ENCODE measurements at places on chromosomes 16 and 17. TPM values are rescaled to one million over a fixed set of nuclear protein-coding genes. Genes with fewer than 3 reads are reported as not detected.

Gene KRTAP16-1
- total RNA-seq = not detected

Gene MT3
- not detected for total RNA-seq

Gene RPGRIP1L
- 4.4 TPM for total RNA-seq

DNA sequence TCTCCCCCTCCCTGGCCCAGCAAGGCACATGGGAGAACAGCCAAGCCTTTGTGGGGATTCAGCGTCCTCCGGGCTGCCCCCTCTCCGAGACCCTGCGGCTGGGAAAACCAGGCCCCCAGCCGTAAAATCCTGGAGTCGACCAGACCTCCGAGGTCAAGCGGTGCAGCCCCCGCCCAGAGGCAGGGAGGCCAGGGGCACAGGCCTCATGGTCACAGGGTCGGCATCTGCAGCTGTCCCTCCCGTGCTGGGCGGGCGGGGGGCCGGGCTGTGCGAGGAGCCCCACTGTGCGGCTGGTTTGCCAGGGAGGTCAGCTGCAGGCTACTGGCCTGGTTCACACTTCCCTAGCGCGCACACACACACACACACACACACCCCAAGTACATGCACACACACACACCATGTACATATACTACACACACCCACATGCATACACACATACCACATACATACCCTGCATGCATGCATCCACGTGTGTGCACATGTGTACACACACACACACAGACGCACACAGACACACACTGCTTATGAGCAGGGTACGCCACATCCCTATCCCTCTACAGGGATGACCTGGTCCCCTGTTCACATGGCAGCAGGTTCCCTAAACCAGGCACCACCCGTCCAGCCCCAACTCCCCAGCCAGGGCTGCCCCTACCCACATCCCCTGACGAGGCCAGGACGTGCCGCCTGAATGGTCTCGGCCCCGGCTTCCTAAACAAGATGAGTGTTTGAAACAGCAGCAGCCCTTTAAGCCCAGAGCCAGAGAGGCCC is 108.9 kb upstream of the CIBAR2 start:
- DNase-seq = no peak

DNA sequence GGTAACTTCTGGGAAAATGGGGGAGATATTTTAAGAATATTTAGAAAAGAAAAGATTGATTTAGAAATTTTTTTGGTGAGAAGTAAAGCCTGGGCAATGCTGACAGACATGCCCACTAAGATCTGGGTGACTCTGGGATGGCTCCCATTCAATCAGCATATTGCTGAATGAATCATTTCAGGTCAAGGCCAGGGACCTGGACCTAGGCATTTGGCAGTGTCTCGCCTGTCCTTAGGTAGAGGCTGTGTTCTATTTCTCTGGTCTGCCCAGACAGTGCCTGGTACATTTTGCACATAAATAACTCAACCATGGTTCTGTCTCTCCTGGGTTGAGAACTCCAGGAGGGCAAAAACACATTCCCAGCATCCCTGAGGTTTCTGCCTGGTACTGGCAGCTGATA is 39.9 kb downstream of the SMPD3 start:
- DNase-seq = no peak

DNA sequence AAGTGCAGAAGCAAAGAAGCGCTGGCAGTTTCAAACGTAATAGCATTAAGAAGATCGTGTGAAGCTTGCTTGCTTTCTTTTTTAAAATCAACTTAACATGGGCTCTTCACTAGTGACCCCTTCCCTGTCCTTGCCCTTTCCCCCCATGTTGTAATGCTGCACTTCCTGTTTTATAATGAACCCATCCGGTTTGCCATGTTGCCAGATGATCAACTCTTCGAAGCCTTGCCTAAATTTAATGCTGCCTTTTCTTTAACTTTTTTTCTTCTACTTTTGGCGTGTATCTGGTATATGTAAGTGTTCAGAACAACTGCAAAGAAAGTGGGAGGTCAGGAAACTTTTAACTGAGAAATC is 17.4 kb upstream of the RAB11FIP4 start:
- no peak for DNase-seq

DNA sequence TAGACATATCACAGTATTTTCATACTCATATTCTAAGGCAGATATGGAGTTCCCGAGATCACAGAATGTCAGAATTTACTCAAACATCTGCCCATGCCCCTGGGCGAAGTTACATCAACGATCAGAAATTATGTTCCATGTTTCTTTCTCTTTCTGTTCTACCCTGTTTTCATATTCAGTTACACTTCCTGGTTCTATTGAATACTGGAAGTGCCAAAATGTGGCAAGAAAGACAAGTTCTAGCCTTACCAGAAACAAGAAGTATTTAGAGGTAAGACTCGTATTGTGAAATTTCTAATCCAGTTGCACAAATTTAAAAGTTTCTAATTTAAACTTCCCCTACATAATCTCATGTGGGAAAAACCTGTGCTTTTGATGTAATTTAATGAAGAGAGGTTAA is 36.1 kb downstream of the KCNJ2 start:
- no peak for DNase-seq

- DNase-seq = no peak
These were observed 15.6 kb downstream of the PLEKHG4 start for GRCh38 chr16:67294938-67295361.

DNA sequence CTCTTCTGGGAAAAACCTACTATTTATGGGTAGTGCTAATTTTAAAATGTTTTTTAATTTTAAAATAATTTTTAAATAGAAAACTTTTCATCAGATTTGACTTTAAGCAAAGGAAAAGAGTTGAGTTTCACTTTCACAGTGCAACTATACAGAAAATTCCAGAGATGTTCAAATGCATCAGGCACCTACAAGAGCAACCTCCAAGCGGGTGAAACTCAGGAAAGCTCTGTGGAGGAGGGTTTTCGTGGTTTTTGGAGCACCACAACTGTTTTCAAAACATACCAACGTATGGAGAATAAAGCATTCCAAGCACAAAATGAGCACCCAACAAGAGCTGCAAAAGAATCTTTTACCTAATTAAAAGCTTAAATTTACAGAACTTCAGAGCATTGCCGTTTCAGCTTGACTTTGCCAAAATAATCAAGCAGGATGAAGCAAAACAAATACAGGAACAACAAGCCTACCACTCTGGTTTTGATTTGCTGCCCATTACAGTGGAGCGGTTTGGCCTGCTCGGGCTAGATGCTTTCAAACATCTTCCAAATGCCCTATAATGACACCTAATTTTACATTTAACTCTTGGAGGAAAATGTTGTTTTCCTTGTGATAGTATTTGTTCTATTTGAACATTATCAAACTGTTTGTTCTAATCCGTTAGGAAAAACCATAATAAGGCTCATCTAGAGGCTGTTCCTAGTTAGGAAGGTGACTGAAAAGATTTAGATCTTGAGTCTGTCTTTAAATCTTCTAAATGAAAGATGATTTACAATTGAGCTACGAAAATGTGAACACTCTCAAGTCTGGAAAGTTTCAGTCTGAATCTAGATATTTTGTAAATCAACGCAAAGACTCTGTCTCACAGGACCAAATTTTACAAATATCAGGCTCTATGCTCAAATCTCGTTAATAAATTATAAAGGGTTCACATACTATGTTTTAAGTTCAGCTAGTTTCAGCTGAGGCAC is 34.5 kb downstream of the NACA2 start:
- DNase-seq = no peak

DNA sequence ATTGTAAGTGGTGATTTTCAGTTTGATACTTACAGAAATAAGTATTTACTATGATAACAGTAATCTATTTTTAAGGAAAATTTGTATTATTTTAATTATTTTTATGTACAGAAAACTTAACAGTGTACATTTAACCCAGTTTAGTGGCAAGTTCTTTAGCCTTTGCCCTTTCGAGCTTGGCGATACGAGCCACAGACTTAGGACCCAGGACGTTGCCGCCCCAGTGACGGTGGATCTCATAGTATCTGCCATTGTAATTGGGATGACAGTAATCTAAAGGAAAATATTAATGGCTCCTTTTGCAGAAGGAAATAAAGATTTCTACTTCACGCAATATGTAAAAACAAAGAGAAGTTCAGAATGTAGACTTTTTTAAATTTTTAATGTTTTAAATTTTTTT is 5.2 kb upstream of the CDR2 start:
- no peak for DNase-seq

DNA sequence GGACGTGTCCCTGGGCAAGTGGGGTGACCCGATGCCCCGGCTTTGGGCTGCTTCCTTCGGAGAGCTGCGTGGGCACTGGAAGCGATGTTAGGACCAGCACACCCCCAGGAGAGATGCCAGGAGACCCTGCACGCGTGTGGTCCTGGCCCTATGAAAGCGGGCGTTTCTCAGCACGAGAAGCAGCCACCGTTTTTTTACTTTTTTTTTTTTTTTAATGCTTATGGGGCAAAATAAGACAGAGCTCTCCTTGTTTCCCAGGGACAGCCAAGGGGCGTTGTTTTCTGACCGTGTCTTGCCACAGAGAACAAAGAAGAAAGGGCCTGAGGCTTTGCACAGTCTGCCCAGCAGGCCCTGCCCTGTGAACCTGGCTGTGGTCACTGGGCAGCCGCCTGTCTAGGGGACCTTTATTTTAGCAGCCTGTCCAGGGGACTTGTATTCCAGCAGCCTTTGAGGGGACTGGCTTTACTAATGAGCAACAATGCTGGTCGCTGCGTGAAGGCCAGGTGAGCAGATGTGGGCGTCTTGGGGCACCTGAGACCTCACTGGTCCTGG is 996 bp downstream of the SLC25A10 start:
- no peak for DNase-seq

DNA sequence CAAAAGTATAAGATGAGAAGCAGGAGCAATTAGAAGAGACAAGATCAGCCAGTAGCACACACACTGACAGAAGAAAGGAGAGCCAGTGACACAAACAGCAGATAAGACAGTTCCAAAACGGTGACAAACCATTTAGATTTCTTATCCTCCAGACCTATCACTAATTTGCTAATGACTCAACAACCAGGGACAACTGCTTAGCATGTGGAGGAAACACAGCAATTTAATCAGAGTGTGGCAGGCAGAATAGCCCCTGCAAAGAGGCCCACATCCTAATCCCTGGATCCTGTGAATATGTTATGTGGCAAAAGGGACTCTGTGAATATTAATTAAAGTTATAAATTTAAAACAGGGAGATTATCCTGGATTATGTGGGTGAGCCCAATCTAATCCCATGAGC is 81.1 kb downstream of the CACNG1 start:
- no peak for DNase-seq

DNA sequence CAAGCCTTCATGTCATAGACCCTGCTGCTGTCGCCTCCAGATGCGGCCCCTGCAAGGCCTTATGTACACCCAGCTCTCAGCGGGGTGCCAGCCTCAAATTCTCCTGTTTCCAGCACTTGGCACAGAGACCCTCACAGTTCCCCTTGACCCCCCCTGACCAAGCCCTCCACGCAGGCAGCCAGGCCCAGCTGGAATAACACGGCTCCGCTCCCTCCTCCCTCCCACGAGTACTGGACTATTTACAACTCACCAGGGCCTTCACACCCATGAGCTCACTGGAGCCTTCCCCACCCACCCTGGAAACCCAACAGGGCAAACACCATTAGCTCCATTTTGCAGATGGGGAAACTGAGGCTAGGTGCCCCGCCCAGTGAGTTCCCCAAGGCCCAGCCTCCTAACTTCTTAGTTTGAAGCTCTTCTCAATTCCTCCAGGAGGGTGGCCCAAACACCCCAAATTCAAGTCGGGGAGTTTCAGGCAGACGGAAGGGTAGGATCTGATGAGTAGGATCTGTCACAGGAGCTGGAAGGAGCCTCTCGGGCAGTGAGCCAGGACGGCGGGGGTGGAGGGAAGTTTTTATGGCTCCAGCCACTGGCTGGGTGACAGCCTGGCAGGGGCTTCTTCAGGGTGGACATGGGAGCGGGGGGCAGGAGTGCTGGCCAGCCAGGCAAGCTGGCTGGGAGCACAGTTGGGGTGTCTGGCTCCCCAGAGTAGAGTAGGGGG is 17.5 kb upstream of the DLX4 start:
- DNase-seq = peak; percentile 28

- no peak for DNase-seq
These were observed 17.6 kb upstream of the LGALS9 start for GRCh38 chr17:27613433-27613832.

- DNase-seq = no peak
These were observed 3.7 kb downstream of the ADAD2 start for GRCh38 chr16:84194470-84195200.

Measured in dermis microvascular lymphatic vessel endothelial cell (primary cell).